ENCODE measurements at places on chromosomes 12 and 14.

DNA sequence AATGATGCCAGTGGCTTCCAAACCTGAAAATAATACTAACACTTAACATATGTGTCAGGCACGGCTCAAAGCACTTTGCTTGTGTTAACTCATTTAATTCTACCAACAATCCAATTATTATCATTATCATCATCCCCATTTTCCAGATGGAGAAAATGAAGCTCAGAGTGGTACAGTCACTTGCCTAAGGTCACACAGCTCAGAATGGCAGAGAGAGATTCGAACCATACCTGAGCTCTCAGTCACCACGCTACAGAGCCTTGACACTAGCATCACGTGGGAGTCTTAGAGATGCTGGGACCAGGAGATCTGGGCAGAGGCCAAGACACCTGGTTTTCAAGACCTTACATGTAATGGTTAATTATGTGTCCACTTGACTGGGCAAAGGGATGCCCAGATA is 34.2 kb downstream of the DHX37 start:
- DNase-seq: no peak

DNA sequence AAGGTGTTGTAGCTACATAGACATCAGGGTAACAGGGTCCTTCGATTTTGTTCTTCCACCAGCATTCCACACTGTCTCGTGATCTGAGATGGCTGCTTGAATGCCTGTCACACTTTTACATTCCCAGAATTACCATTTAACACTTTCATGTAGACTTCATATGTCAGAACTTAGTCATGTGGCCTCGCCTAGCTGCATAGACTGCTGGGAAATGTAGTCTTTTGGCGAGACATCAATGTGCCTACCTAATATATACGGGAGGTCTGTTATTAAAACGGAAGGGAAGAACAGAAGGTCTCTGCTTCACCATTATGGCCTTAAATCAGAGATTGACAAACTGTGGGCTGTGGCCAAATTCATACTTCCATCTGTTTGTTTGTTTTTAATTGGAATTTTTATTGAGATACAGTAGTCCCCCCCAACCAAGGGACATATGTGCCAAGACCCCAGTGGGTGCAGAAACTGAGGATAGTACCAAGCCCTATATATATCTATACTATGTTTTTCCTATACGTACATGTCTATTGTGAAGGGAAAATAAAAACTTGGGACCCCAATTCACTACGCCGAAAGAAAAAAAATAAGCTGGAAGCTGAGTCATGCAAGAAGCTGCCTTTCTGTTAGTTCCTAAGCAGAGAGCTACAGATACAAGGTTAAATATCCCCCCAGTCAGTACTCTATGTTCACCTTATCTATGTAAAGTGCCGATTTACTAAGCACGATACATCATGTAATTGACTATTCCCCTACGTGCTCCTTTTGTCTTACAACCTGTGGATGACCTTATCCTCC is 11.3 kb upstream of the HRK start:
- no peak for DNase-seq

DNA sequence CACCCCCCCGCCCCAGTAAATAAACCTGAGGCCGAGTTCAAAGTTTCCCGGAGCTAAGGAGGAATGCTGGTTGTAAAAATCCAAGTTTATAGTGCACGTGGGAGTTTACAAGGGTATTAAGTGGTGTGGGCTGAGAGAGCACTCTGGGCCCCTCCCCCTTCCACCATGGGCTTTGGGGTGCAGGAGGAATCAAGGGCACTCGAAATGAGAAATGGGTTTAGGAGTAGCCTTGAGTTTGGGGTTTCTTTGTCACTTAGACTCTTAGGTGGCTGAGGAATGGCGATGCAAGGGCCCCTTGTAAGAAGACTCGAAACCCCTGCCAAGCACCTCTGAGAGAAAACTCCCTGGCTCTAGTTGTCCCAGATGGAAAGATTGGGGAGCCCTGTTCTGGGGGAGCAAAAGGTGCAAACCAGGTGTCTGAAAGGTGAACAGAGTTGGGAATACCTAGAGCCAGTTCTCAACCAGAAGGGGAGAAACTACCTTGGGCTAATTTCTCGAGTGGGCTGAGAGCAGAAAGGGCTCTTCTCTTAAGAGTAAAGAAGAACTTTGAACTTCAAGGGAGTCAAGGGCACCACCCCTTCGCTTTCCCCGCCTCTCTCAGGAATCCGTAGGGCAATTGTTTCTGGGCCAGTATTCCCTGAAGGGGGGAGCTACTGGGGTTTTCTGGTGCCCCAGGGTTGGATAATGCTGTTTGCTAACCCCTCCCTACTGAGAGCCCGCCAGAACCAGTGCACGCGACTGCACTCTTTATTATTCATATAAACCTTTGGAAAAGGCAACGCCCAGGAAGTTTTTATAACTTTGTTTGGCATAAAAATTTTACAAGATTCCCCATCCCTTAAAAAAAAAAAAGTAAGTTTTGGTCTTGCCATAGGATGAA is 4.0 kb upstream of the HOTAIR start:
- DNase-seq: no peak

GRCh38 chr14:97874394-97874793 is 1077.2 kb downstream of the VRK1 start:
- DNase-seq: no peak

DNA sequence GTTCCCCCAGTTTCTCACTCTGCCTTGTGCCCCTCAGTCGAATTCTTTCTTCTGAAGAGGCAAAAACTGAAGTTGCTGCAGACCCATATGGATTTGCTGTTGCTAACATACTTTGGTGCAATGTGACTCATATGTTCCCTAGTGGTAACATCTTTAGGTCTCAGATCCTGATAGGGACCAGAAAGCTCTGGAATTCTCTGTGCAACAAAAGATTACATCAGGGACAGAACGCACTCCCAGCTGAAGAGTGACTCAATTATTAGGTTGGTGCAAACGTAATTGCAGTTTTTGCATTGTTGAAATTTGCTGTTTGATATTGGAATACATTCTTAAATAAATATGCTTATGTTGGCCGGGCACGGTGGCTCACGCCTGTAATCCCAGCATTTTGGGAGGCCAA is 8.2 kb upstream of the DHRS2 start:
- DNase-seq: no peak

- no peak for DNase-seq
Measured at GRCh38 chr12:94229902-94230301, 81.5 kb downstream of the PLXNC1 start.

- DNase-seq: no peak
Measured at GRCh38 chr14:22564463-22564862, 24.6 kb downstream of the DAD1 start.

DNA sequence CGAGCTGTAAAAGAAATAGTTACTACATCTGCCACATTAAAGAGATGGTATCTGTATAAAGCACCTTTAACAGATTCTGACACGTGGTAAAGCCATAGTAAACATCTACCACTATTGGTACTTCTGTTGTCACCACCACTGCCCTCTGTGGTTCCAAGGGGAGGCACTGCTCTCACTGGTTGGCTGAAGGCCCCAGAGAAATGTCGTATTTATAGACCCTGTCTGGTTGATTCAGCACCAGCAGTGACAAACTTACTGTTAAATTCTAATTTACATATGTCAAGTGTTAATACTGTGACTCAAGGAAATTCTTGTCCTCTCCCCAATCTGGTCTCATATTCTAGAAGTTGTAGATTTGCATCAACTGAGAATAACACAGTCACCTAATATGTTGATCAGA is 281.1 kb downstream of the ERC1 start:
- peak; percentile 15 for DNase-seq

DNA sequence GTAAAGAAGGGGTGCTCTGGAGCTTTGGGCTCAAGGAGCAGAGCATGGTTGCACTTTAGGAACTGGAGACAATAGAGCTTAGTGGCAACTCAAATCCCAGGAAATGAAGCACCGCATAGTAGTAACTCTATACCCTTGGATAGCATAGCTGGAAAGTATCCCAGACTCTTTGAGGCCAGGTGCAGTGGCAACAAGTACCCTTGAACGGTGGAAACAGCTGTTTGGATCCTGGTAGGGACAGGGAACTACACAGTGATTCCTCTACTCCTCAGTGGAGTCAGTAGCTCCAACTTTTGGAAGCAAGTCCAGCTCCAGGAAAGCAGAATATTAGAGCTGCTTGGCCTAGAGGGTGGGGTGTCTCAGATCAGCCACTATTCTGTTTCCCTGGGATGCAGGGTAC is 129.0 kb upstream of the WSCD2 start:
- no peak for DNase-seq

- DNase-seq: no peak
Measured at GRCh38 chr12:30965613-30965985, 39.1 kb downstream of the TSPAN11 start.

DNA sequence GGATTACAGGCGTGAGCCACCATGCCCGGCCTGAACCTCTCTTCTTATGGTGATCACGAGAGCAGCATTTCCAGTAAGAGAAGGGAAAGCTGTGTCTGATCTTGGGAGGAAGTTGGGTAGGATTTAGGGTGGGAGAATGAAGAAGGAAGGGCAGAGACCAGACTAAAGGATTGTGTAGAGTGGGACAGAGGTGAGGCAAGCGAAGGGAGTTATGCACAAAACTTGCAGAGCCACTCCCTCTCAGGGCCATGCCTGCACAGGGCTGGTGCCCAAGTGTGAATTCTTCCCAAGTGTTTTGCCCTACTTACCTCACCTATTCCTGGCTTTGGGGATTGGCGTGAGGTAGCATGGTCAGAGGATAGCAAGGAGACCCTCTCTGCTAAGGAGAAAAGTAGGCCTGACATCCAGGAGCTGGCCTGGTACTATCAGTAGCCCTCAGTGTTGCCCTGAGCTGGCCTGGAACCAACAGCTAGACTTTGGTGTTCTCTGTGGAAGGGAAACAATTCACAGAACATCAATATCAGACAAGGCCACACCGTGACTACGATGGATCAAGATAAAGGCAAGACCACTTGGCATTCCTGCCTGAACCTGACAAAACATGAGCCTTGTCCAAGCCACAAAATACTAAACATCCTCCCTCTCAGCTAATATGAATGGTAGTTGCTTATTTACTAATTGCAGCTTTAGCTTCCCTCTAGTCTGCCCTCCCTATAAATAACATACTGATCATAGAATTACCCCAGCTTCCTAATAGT is 201.0 kb upstream of the AMIGO2 start:
- no peak for DNase-seq

GRCh38 chr12:75984577-75985182 is 46.9 kb downstream of the PHLDA1 start:
- DNase-seq: no peak

DNA sequence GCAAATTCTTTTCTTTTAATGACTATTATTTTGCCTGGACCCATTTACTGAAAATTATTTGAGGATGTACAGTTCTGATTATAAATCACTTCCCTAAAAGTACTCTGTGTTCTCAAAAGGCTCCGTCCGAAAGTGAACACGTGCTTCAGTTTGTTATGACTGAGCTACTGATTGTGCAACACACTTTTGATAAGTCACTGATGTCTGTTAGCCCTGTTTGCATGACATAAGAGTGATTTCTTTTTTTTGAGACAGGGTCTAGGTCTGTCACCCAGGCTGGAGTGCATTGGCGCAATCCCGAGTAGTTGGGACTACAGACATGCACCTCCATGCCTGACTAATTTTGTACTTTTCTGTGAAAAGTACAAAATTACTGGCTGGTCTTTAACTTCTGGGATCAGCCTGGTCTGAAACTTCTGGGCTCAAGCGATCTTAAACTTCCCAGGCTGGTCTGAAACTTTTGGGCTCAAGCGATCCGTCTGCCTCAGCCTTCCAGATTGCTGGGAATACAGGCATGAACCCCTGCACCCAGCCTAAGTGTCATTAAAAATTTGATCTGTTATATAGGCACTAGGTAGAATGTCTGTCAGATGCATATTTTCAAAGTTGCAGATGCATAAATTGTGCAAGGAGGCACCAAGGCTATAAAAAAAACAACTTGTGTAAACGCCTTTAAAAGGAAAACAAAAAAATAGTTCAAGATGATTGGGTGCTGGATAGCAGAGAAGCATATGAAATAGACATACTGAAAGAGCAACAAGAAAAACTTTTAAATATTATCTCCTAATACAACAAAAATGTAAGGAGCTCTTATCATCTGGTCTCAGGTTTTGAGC is 111.5 kb downstream of the SRGAP1 start:
- no peak for DNase-seq

GRCh38 chr14:38749936-38750335 is 353.1 kb downstream of the SEC23A start:
- DNase-seq: no peak

GRCh38 chr12:100995771-100996170 is 201.2 kb downstream of the ANO4 start:
- DNase-seq: no peak

DNA sequence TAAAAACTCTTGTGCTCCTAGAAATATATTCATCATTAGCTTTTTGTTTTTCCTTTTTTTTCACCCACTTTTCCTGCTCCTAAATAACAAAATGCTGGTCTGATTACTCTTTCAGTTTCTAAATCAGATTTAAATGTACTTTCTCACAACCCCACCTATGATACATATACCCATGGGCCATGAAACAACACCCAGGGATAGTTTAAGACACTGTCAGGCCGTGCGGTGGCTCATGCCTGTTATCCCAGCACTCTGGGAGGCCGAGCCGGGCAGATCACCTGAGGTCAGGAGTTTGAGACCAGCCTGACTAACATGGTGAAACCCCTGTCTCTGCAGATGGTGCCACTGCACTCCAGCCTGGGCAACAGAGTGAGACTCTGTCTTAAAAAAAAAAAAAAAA is 1.6 kb upstream of the NUMB start:
- DNase-seq: no peak

DNA sequence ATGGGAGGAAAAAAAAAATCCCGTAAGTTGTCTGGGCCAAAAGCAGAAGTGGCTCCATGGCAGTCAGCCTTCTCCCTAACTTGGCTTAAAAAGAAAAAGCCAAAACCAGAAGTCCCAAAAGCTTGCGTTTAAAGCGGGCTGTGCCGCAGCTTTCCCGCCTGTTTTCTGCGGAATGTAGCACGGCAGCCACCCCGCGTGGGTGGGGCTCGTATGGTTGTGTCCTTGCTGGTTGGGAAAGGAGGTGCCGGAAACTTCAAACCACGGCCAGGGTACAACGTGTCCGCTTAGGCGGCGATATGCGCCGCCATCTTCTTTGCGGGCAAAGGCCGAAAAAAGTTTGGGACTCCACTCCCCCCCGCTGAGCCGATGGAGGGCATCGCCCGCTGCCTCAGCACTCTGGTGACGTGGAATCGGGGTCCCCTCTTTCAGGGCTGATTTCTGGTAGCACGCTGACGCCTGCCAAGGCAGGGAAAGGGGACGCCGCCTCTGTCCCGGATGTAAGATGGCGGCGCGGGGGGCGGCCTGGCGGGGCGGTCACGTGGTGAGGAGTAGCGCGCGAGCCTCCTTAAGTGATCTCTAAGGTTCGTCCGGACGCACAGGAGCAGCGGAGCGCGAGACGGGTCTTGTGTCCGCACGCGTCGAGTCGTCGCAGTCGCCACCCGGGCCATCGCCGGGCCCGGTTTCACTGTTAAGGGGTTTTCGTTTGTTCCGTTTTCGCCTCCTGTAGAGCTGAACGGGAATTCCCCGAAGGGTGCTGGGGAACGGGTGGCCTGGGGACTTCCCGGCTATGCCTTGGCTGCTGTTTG is 135.8 kb downstream of the MON2 start:
- DNase-seq: peak; percentile 88

DNA sequence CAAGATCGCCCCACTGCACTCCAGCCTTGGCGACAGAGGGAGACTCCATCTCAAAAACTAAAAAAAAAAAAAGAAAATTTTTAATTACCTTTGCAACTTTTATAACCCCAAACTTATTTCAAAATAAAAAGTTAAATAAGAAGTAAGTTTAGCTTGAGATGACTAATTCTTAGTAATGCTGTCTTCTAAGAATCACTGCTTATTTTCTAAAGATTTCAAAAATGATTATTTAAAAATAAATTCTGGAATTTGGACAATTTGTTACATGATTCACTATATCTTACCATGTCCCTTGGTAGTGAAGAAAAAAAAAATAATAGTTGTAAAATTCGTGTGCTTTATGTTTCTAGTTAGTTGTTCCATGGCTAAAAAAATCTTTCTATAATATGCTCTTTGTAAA is 11.6 kb upstream of the HECTD1 start:
- no peak for DNase-seq

- no peak for DNase-seq
Measured at GRCh38 chr12:45833401-45833800, 103.9 kb downstream of the ARID2 start.
